Uterus (tissue), 4 donors: ENCODE measurements at places on chromosomes 2 and 18.

DNA sequence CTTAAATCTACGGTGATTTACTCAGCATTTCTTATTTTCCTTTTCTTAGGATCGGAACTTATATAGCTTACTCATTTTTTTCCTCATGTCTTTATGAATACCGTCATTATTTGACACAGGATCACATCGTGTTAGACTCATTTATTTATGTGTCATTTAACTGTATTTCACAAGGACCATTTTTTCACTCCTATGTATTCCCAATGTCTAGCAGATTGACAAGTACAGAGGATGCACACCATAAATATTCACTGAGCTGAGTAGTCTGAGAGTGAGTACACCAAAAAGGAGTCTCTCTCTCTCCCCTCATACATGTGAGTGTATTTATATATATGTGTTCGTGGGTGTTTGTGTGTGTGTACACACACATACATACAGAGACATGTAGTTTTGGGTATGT is 573.5 kb downstream of the RNF144A start:
- DNase-seq, result no peak

- no peak for DNase-seq
Observed at GRCh38 chr18:71827301-71827700, 716.8 kb downstream of the CBLN2 start.

- DNase-seq, result no peak
Observed at GRCh38 chr2:107589079-107589491, 237.6 kb upstream of the RGPD4 start.

- no peak for DNase-seq
Observed at GRCh38 chr18:46867367-46868143, 49.8 kb downstream of the PIAS2 start.

DNA sequence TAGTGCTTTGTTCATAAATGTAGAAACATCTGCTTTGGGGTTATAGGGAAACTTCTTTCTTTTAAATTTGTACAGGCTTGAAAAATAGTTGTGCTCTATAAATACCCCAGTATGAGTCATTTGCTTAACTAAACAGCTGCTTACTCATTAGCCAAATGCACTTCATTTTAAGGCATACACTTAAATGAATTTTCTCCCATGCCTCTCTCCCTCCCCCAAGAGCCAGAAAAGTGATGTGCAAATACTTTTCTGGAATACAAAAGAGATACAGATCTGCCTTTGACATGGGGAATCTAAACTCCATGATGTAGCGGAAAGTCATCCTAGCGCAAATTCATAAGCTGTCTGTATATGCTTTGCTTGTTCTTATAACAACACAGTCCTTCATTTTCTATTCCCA is 469.4 kb downstream of the DLGAP1 start:
- no peak for DNase-seq

DNA sequence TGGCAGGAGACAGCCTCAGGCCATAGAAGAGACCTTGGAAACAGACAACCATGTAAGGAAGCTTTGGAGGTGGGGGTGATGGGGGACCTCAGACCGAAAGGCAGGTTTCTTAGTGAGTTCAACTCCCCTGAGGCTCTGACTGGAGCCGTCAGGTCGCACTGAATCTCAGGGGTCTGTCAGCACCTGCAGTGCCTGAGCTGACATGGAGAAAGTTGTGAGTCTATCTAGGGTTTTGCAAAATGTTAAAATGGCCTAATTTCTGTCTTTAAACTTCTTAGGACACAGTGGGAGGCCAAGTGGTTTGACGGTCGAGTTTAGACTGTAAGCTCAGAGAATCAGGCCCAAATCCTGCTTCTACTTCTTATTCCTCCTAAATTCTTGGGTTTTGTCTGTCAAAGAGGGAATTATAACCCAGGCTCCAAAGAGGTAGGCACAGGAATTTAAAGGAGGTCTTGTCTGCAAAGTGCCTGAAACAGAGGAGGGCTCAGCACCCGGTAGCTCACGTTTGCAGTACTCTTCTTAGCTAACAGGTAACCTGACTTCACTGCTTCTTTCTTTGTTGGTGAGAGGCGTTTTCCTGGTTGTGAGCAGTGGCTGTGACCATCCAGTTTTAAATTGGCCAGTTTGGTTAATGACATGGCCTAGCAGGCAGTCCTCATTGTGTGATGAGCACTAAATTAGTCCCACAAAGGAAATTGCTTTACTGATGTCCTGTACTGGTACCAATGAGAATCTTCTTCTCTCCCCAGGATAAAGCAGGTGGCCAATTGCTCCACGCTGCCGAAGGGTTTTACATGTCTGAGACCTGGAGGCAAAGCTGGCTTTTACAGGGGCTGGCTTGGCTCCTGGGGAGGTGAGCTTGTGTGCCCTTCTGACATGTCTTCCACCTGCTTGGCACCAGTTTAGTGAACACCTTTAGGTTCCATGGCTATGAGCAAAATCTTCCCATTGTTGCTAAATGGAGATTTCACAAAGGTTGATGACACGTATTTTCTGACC is 95.7 kb downstream of the MYCN start:
- no peak for DNase-seq

GRCh38 chr2:217636991-217637561 is 365.7 kb downstream of the TNS1 start:
- DNase-seq, result no peak

GRCh38 chr2:30164131-30164925 is 17.5 kb downstream of the YPEL5 start:
- no peak for DNase-seq

- DNase-seq, result no peak
Observed at GRCh38 chr18:57131782-57132181, 15.1 kb upstream of the BOD1L2 start.

DNA sequence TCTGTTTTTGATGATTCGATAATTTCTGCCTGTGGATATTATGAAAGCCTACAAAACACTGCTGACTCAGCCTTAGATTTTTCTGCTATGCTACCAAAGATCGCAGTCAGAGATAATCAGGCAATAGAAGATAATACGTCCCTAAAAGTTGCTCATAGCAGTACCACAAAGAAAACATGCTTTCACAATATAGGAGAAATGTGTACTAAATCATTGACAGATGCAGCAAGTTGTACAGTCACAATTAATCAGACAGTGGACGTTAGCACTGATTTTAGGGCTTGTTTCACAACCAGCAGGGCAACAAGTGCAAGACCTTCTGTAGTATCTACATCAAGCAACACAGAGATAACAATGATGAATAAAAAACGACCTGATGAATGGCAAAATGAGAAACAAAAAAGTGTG is 19.5 kb downstream of the RBM44 start:
- DNase-seq, result no peak

DNA sequence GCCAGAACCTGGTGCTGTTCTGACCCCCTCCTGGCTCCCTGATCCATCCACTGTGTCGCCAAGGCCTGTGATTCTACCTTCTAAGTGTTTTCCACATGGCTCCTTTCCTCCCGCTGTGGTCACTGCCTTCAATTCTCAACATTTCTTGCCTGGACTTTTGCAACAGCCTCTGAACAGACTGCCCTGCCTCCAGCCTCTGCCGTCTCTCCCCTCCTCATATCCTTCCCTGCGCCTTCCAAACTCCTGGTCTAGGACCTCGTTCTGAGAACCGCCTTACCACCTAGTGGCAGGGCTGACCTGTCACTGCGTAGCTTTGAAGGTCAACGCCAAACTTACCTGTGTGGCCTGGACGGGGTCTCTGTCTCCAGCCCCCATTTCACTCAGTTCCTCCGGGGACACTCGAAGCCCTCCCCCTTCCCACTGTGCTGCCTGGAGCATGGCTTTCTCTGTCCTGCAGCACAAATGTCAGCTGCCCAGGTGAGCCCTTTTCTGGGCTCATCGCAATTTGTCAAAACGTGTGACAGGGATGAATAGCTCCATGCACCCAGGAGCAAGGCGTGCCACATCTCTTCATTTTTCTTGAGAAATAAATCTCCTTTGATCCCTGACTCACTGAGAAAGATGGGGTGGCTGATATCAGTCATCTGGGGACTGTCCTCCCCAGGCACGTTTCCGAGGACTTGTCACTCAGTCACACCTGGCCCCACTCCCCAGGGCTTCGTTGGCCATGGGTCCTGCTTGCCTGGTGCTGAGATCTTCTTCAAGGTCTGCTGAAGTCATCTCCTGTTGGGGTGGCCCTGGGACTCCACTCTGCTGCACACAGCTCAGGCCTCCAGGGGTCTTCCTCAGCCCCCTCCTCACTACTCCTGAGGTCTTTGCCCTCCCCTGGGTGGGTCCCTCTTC is 46.7 kb downstream of the LDLRAD4 start:
- DNase-seq, result no peak

DNA sequence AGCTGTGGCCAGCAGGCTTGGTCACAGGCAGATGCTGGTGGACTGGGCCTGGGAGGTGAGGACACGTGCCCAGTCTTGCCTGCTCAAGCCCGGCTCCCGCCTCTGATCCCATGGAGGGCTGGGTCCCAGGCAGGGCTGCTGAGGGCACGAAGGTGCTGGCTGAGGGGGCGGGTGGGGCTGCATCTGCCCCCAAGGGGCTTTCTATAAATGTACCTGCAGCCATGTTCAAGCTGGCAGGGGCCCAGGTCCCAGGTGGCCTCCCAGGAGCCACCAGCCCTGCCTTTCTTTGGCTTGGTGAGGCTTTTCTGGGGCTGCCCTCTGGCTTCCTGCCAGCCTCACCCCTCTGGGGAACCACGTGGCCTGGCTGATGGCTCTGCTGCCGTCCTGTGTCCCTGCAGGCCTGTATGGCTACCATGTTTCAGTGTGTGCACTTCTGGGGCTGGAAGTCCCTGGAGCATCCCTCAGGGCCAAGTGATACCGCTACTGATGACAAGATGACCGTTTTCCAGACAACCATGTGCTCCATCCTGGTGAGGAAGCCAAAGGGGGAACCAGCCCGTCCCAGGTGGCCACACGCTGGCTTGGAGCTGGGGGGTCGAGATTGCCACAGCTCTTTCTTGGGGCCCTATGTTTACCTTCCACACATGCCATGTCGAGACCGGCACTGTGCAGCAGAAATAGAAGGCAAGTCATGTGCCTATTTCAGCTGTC is 23.2 kb downstream of the HJURP start:
- no peak for DNase-seq

- no peak for DNase-seq
Observed at GRCh38 chr2:60565472-60565871, 12.0 kb upstream of the BCL11A start.

- DNase-seq, result no peak
Observed at GRCh38 chr2:232405943-232406510, 617 bp upstream of the ALPG start.

DNA sequence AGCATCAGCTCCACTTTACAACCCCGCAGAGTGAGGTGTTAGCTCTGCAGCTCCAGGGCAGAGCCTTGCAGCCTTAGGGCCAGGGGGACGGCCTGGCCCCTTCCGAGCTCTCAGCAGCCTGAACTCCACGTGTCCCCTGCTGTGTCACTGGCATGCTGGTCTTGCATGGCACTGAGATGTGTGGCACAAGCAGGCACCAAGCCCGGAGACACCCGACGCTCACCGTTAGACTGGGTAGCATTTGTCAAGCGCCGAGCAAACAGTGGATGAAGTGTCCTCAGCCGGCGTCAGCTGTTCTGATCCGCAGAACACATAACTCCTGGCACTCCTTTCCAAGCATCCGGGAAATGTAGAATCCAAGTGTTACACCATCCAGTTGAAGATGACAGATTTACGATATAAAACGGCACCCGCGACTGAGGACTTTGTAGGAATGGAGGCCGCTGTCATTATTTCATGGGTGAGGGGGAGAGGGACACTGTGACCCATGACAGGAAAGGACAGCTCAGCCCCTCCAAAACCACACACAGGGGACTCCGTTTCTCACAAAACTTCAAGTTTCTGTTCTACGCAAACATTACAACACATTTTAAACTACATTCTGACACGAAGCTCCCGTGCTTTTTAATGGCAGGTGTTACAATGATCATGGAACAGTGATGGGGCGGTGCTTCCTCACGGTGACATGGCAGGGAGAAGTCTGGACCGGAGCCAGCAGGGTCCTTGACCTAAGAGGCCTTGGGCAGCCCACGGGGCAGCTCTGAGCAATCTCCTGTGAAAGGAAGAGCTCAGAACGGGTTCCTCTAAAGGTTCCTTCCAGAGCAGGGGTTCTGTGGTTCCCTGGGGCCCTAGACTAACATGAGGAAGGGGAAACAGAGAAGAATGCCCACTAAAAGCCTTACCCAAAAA is 89.4 kb downstream of the HDAC4 start:
- peak; percentile 55 for DNase-seq

- DNase-seq, result no peak
Observed at GRCh38 chr2:27795868-27796277, 24.4 kb downstream of the MRPL33 start.

- no peak for DNase-seq
Observed at GRCh38 chr2:194346193-194346592, 1310.8 kb upstream of the SLC39A10 start.

- DNase-seq, result peak; percentile 18
Observed at GRCh38 chr2:75200140-75201096, 1.1 kb upstream of the TACR1 start.

DNA sequence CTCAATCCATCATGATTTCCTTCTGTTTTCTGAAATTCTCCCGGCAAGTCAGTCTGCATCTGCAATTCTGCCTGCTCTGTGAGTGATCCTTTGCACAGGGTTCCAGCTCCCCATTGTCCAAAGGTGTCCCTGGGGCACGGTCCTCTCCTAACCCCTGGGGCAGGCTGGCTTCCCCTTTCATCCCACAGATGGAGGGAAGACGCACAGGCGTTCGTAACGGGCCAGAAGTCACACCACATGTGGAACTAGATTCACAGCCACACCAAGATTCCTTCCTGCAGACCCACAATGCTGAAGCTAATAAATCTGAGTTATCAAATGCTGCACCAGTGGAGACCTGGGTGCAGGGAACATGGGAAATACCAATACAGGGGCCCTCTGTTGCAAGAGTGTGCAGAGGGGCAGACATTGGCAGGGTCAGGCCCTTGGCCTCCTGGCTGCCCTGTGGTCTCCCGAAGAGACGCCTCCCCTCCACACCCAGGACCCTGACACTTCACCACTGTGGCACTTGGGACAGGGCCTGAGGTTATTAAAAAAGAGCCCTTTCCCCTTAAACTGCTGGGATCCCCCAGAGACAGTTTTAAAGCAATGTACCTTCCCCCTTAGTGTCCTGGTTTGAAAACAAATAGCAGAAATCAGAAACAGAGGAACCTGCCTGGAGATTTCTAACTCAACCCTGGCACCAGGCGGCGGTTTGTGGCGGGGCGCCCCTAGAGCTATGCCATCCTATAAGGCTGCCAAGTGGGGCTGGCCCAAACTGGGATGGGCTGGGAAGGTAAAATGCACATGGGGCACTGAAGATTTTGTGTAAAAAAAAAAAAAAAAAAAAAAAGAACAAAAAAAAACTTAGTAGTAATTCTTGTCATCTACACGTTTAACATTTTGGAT is 15.4 kb downstream of the ZNF516 start:
- no peak for DNase-seq
